ENCODE measurements at places on chromosomes 6 and 20.

DNA sequence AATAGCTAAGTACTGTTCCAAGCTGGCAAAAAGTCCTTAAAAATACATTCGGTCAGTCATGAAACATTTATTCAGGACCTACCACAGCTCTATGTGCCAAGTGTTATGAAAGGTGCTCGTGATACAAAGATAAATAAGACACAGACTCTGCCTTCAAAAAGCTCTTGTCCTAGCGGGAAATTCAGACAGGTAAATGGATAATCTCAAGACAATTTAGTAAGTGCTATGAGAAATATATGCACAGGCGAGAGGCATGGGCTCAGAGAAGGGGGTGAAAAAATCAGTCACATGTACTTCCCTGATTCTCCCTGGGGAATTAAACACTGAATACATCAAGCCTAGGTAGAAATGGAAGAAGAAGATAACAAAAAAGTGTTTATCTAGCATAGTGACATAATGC lies 49.8 kb upstream of the HEY2 start:
- DNase-seq, result no peak

- no peak for DNase-seq
These were observed 12.5 kb downstream of the SESN1 start for GRCh38 chr6:109082188-109082577.

DNA sequence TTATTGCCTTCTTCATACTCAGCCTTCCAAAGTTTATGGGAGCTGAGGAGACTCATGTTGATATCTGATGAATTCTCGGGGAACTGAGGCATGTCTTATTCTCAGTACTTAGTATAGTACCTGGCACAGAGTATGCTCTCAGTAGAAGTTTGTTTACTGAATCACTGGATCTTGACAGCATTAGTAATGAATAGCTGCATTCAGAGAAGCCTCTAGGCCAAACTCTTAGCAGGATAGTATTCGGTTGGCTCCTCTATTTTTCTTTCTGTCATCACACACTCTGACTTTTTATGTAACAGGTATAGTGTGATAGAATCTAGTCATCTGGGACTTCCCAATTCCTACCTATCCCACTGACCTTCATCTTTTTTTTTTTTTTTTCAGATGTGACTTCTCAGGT lies 566.4 kb upstream of the MAN1A1 start:
- DNase-seq, result no peak

DNA sequence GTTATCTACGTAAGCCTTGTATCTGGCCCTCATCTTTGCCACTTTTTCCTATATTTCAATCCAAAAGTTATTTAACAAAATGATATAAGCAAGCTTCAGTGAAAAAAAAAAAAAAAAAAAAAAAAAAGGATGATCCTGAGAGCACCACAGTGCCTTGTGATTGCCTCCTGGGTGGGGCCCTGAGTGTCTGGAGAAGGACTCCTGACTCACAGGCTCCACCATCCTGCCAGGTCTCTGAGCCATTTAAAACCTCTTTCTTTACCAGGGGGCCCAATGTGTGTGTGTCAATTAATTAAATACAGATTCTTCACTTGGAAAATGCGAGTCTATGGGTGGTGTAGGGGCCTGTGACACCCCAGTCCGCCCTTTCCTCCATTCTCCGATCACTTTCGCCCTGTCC lies 105.2 kb downstream of the SMOC2 start:
- DNase-seq, result no peak

GRCh38 chr6:56757588-56757984 lies 114.9 kb upstream of the DST start:
- DNase-seq, result no peak

GRCh38 chr6:135531954-135532490 lies 34.5 kb upstream of the AHI1 start:
- no peak for DNase-seq

DNA sequence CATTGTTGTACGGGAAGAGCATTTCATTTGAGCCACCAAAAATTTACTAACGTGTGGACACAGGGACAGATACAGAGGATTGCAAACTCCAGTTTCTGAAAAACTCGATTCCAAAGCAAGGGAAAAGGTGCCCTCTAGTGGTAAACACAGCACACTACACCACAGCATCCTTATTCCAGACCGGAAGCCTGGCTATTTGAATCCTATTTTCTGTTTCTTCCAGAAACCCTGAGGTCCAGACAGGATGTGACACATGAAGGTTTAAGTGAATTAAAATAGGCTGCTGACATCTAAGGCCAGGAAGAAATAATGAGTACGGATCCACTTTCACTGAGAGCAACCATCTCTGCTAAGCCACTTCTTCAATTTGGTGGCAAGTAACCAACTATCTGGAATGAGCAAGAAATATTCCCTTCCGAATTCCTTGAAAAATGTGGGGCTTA lies 31.8 kb upstream of the GMPR start:
- no peak for DNase-seq

DNA sequence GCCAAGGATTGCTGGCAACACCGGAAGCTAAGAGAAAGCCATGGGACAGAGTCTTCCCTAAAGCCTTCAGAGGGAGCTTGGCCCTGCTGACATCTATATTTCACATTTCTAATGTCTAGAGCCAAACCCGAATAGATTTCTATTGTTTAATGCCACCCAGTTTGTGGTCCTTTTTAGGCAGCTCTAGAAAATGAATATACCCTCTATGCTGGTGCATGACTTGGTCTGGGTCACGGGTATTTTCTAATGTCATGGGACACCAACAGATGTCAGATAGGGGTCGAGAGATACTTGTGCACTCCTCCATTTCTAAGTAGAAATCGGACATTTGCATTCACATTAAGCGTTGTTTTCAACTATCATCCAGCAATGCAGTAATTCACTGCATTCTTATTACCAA lies 37.0 kb upstream of the SOX4 start:
- no peak for DNase-seq

- no peak for DNase-seq
These were observed 29.1 kb downstream of the PACSIN1 start for GRCh38 chr6:34494973-34495372.

GRCh38 chr20:17870086-17870740 lies 98.4 kb downstream of the SNX5 start:
- no peak for DNase-seq

DNA sequence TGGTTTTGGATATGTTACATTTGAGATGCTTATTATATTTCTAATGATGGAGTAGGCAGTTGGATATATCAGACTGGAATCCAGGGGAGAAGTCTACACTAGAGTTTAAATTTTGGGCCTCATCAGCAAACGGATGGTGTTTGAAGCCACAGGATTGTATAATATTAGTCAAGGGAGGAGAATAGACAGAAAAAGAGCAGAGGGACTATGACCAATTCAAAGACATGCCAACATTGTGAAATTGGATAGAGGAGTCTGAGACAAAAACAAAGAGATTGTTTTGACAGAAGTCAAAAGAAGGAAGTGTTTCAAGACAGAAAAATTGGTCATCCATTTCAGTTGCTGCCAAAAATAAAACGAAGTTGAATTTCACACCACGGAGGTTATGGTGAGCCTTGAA lies 66.5 kb downstream of the NOX3 start:
- DNase-seq, result no peak

GRCh38 chr20:33079259-33079658 lies at the start of gene BPIFB4:
BPIFB4 (plus strand) TSS chr20:33079643; CDS start chr20:33081527, 1,884 bp downstream.
- DNase-seq, result no peak

DNA sequence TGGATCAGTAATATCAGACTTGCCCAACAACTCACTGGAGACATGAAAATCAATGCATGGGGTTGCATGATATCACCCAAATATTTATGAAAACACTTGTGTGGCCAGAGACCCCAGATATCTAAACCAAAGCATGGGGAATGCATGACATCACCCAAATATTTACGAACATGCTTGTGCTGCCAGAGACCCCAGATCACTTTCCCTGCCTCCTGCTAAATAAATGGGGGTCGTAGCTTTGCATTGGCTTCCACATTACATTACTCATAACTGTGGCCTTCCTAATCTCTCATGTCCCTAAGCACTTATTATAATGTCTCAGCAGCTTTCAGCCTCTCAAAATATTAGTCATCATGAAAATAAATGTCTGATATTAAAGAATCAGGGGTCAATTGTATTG lies 838.0 kb upstream of the DEFB115 start:
- DNase-seq, result no peak

GRCh38 chr20:23092861-23093495 lies 6.9 kb upstream of the CD93 start:
- DNase-seq, result no peak

- DNase-seq, result no peak
These were observed 140.8 kb downstream of the PTPRK start for GRCh38 chr6:128379577-128379976.

DNA sequence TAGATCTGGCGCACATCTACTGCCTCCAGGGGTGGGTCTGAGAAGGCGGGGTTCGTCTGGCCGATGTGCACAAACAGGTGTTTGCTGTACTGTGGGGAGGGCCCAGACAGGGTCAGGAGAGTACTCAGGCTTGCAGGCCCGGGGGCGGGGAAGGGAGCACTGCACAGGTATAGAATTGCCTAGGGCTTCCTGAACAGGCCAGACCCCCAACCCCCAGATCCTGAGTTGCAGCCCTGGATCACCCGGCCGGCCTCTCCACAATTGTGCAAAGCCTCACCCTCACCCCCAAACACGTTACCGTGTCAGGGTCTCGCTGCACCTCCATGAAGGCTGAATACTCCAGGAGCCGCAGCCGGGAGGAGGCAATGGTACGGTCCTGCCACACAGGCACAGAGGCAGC lies 7.8 kb downstream of the RPL10A start:
- DNase-seq, result no peak

DNA sequence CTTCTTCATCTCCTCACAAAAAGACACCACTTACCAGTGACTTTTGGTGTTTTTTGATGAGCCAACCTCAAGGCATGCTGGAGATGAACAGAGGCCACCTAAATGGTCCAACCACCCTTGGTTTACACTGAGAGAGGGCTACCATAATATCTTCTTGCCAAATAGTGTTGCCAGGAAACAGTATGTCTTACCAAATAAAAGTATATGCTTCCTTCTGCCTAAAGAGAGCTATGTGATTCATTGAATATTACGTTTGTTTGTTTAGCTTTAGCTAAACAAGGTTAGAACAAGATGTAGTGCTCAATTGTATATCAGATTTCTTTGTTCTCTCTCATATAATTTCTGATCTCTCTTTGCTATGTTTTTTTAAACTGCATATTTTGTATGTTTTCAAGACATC lies 40.6 kb upstream of the BMP6 start:
- no peak for DNase-seq

DNA sequence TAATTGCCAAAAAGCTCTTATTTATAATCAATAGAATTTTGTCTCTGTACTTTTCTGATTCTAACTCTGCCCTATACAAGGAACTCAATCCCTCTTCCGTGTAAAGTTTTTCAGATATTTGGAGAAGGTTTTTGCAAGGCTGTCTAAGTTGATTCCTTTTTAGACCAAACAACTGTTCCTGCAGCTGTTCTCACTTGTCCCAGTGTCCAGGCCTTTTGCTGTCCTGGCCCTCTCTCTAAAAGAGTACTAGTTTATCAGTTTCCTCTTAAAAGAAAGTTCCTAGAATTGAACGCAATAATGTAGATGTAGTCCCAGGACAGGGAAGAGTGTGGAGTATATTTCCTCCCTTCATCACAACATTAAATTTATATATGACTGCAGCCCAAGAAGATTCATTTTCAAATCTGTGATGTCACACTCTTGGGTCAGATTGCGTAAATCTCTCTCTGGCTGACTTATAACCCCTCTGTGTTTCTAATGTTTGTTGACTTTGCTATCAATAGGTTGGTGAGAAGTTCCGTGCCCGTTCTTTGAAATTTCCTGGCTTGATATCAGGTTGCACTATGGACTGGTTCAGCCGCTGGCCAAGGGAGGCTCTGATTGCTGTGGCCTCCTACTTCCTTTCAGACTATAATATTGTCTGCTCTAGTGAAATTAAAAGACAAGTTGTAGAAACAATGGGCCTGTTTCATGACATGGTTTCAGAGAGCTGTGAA lies 139.4 kb upstream of the GLP1R start:
- DNase-seq, result no peak

All from stimulated activated CD8-positive, alpha-beta memory T cell treated with anti-CD3 and anti-CD28 coated beads, Interleukin-15, amount 100 ng/mL, for 24 hours (primary cell).